ENCODE measurements at places on chromosomes 1 and 21. TPM values are rescaled to one million over a fixed set of nuclear protein-coding genes. Genes with fewer than 3 reads are reported as not detected.
A peak's percentile ranks its signal among the peaks of the same experiment; 100 is the strongest.

Gene LINGO4
- not detected for total RNA-seq

DNA sequence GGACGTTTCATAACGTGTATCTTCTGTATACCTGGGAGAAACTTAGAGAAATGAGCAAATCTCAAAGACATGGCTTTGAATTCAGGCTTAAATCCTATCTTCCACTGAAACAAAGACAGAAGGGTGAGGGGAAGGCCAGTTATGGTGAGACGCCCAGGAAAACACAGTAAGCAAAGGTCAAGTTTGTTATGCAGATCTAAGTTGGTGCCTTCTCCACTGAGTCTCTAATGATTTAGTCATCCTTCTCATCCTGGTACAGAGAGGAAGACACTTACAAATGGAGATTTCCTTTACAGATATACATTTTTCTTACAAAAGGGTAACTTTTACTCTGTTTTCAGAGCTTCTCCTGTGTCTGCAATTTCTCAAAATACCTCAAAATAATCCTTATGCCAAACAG lies 64.4 kb downstream of the MAP3K7CL start:
- no peak overlapping the region for H3K4me3 ChIP-seq
- H3K27ac ChIP-seq: no peak overlapping the region
- no peaks in the 10 kb centered on the region for H3K27me3 ChIP-seq
- no peaks in the 10 kb centered on the region for H3K36me3 ChIP-seq
- H3K4me1 ChIP-seq: no peaks in the 10 kb centered on the region
- no peak for DNase-seq

GRCh38 chr1:9066945-9067807 lies 2.3 kb downstream of the SLC2A5 start:
- no peaks in the 10 kb centered on the region for H3K27me3 ChIP-seq
- H3K4me3 ChIP-seq: no peak overlapping the region
- peaks cover 22% of the 10 kb centered on the region for H3K4me1 ChIP-seq
- no peaks in the 10 kb centered on the region for H3K36me3 ChIP-seq
- peak overlapping the region; percentile 46 for H3K27ac ChIP-seq

DNA sequence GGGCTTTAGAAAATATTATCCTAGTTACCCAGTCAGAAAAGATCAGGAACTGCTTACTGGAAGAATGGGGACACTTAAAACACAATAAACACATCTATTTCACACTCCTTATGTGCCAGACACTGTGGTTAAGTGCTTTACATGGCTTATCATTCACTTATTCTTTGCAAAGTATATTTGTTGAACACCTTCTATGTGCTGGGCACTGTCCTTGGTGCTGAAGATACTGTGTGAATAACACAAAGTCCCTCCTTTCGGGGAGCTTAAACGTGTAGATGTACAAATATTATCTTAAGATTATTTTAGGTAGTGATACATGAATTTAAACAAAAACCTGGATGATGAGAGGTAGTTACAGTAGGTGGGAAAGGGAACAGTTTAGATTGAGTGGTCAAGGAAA lies 169.3 kb downstream of the ST6GALNAC5 start:
- DNase-seq: no peak
- H3K27ac ChIP-seq: no peak overlapping the region
- no peaks in the 10 kb centered on the region for H3K36me3 ChIP-seq
- H3K4me1 ChIP-seq: no peaks in the 10 kb centered on the region

DNA sequence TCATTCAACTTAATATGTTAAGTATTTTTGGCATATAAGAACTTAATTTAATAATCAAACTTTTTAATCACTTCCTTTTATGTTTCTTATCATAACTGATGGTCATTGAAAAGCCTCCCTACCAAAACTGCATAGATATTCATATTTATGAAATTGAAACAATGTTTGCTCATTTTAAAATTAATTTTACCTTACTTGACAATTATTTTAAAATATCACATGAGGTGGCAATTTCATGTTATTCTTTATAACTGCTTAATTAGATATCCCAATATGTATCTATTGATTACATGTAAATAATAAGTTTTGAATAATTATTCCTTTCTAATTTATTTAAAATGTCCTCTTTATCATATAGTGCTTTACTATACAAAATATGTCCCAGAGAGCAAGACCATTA lies 266.1 kb upstream of the NRIP1 start:
- H3K36me3 ChIP-seq: no peaks in the 10 kb centered on the region
- no peak overlapping the region for H3K27ac ChIP-seq
- no peaks in the 10 kb centered on the region for H3K4me1 ChIP-seq

GRCh38 chr1:156443286-156443685 lies 57.3 kb downstream of the MEF2D start:
- no peak overlapping the region for H3K27ac ChIP-seq
- no peaks in the 10 kb centered on the region for H3K4me1 ChIP-seq
- H3K36me3 ChIP-seq: no peaks in the 10 kb centered on the region
- H3K4me3 ChIP-seq: no peak overlapping the region
- DNase-seq: no peak
- peaks cover 68% of the 10 kb centered on the region for H3K27me3 ChIP-seq

DNA sequence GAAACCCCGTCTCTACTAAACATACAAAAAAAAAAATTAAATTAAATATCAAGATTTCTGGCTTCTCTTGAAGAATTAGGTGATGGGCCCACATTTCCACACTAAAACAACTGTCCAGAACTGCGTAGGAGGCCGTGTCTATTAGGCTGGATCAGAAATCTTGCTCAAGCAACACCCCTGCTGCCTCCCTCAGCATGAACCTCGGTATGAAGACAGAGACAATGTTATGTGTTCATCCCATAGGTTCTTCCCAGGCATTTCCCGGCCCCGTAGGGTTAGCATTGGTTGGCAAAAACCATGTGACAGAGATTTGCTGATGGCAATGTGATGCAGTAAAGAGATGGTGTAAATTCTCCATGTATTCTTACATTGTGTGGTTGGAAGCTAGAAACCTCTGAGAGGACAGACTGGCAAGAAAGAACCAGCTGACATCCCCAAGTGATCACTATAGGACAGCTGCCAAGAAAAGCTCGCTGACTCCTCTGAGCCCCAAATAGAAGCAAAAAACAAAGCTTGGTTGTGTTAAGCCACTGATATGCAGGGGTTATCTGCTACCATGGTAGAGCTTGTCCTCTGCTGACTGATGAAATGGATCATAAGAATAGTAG lies 34.5 kb downstream of the EBNA1BP2 start:
- H3K36me3 ChIP-seq: no peaks in the 10 kb centered on the region
- no peaks in the 10 kb centered on the region for H3K4me1 ChIP-seq
- DNase-seq: no peak
- peaks cover 4% of the 10 kb centered on the region for H3K27me3 ChIP-seq
- H3K27ac ChIP-seq: no peak overlapping the region

All from transverse colon (tissue), 4 donors.